ENCODE measurements at places on chromosomes 13 and 19. TPM values are rescaled to one million over a fixed set of nuclear protein-coding genes. Genes with fewer than 3 reads are reported as not detected.

GRCh38 chr19:45556835-45557234 lies 27.8 kb downstream of the OPA3 start:
- no peak overlapping the region for H3K27ac ChIP-seq
- DNase-seq = no peak
- H3K4me1 ChIP-seq = no peaks in the 10 kb centered on the region
- no peaks in the 10 kb centered on the region for H3K27me3 ChIP-seq
- no peak overlapping the region for H3K4me3 ChIP-seq

ZNF543 gene
- 9.3 TPM for total RNA-seq

GPC5 gene
- 0.10 TPM for total RNA-seq

GRCh38 chr19:7440188-7440975 lies 48.5 kb downstream of the PEX11G start:
- no peak overlapping the region for H3K27ac ChIP-seq
- H3K27me3 ChIP-seq = no peaks in the 10 kb centered on the region
- no peak overlapping the region for H3K4me3 ChIP-seq
- DNase-seq = no peak

GRCh38 chr19:16185768-16186123 lies 536 bp downstream of the FAM32A start:
- peak; percentile 70 for DNase-seq
- H3K36me3 ChIP-seq = no peaks in the 10 kb centered on the region
- no peaks in the 10 kb centered on the region for H3K4me1 ChIP-seq
- no peaks in the 10 kb centered on the region for H3K27me3 ChIP-seq

All from ovary (tissue), 10 donors.